ENCODE measurements at places on chromosomes 7 and 10. TPM values are rescaled to one million over a fixed set of nuclear protein-coding genes. Genes with fewer than 3 reads are reported as not detected.
A peak's percentile ranks its signal among the peaks of the same experiment; 100 is the strongest.

- peak; percentile 57 for DNase-seq
Measured at GRCh38 chr7:79453558-79454360, at the start of gene MAGI2. MAGI2 (minus strand) TSS chr7:79453667; CDS start chr7:79453320, 347 bp downstream.

DNA sequence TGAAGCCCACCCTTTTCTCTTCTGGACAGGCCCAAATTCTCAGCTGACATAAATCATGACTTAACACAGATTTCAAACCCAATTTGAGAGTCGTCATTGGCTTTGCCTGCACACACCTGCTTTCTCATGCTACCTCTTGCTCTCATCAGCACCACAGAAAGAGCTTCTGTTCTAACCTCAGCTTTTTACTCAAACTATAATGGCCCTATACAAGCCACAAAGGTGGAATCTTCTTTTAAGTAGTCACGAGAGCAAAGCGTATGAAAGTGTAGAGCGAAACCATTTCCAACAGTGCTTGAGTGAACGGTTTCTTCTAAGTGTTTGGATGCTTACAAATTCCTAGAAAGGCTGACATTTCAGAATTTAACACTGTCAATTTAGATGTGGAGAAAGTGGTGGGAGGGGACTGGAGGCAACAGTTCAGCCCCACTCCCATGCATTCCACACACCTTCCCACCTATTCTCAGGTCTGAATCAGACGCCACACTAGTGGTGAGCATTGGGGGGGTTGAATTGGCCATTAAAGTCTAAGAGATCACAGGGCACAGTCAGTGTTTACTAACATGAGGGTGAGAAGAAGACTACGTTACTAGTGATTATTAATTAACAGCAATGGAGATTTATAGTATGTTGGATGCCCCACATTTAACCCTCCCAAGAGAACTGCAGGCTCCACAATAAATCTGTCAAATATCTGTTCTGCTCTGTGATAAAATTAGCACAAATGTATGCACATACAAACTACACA lies 114.0 kb downstream of the PRKCQ start:
- DNase-seq = no peak

DNA sequence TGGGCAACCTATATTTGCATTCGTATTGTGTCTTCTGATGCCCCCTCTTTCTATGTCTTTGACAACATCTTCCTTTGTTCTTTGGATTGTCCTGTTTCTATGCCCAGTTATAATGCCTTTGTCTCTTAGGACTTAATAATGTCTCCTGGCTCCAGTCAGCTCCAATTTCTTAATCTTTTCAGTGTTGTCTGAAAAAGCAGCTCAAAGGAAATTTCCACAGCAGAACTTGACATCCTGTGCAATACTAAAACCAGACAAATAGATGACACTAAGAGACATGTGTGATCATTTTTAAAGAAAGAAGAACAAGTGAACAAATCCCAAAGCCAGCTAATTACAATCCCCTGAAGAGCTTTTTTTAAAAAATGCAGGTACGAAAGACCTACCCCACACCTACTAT lies 47.7 kb upstream of the RNF148 start:
- DNase-seq = no peak

Gene IKZF1
- total RNA-seq = 23.5 TPM

- no peak for DNase-seq
Measured at GRCh38 chr10:5882961-5883360, 6.7 kb downstream of the ANKRD16 start.

Gene CCNY
- 49.5 TPM for total RNA-seq

- DNase-seq = no peak
Measured at GRCh38 chr10:58651742-58652141, 139.1 kb downstream of the BICC1 start.

GRCh38 chr7:37109016-37109683 lies 339.5 kb downstream of the ELMO1 start:
- no peak for DNase-seq

Gene VSTM4
- total RNA-seq = 20.3 TPM

Gene FAM13C
- total RNA-seq = 15.6 TPM

- DNase-seq = no peak
Measured at GRCh38 chr10:127853868-127854768, 38.6 kb downstream of the CLRN3 start.

- no peak for DNase-seq
Measured at GRCh38 chr7:44461387-44461786, 29.1 kb downstream of the NUDCD3 start.

DNA sequence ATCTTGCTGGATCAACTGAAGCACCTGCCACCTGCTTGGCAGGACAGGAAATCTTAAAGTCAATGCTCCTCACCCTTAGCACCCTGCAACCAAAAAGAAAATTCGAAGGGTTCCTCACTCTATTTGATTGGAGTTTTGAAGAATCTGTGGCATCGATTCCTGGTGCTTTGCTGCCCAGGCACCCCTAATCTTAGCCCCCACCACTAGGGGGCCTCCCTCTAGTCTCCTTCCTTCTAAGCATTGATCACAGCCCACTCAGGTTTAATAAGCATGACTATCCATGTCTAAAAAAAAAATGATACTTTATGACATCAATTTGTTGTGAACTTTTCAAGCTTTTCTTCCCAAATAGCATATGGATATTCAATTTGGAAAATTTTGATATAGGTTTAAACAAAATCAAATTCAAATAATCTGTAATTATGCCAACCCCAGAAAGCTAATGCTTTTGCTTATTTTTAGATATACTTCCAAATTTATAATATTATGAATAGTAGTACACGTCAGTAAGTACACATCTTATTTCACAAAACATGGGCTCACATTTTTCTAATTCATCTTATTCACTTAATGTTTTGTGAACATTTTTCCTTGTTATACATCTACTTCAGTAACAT lies 45.3 kb downstream of the NRG3 start:
- DNase-seq = no peak

- no peak for DNase-seq
Measured at GRCh38 chr10:131259535-131259934, 52.0 kb downstream of the TCERG1L start.

Gene TMEM213
- not detected for total RNA-seq

DNA sequence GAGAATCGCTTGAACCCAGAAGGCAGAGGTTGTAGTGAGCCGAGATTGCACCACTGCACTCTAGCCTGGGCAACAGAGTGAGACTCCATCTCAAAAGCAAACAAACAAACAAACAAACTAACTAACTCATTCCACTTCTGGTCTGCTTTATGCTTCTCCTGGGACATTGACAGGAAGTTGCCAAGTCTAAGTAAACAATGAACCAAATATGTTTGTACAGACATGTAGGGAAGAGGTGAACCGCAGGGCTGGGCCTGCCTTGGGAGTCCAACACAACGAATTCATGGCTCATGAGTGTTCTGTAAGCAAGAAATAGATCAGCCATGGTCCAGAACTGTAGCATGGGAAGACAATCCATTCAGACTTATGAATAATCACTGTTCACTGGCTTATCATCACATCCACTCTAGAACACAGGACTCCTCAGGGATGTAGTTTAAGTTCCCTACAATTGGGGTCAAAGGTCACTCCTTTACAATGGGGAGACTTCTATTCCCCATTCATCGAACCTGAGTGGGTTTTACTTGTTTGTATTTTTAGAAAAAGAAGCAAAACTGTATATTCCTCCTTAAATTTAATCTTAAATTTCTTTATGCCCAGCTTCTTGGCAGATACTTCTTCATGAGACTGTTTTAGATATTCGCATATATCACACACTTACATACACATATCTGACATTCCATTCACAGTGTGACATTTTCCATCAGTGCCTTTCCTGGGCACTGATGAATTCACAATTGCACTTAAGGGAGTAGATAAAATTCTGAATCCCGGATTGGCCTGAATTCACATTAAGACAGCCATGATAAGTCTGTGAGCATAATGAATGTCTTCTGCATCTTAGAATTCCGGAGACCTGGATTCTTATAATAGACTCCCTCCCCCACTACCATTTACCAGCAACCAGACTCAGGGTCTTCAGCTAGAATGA lies 159.1 kb upstream of the EEPD1 start:
- no peak for DNase-seq

Gene FAM131B
- total RNA-seq = 0.79 TPM

DNA sequence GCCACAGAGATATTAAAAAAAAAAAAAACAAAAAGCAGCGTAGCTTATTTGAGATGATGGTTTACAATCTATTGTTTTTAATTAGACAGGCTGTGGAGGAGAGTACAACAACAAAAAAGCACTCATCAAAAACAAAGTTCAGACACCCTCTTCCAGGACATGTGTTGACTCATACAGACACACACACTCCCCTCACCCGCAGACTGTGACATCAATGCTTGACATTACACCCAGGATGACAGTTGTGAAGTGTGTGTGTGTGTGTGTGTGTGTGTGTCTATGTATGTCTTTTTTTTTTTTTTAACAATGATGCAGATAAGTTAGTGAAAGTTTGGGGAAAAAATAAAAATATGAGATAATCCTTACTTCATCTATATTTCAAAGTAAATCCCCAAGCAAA lies 303.6 kb downstream of the GPAM start:
- no peak for DNase-seq

- no peak for DNase-seq
Measured at GRCh38 chr10:123146013-123146893, 1.7 kb upstream of the HMX2 start.

Gene CELF2
- total RNA-seq = 81.7 TPM

DNA sequence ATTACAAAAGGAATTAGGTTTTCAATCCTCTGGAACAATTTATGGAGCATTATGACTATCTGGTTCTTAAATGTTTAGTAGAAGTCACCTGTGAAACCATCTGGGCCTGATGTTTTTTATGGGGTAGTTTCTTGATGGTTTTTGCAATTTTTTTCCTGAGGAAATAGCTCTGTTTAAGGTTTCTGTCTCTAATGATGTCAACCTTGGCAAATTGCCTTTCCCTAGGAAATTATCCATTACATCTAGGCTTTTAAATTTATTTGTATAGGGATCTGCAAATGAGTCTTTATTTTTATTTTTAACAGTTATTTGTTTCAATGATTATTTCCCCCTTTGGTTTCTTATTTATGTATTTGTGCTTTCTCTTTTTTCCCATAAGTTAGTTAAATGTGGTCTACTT lies 222.8 kb downstream of the GALNT17 start:
- DNase-seq = no peak

GRCh38 chr7:27200761-27201579 lies 1.1 kb upstream of the HOXA13 start:
- no peak for DNase-seq

Gene CPA1
- 4.5 TPM for total RNA-seq

DNA sequence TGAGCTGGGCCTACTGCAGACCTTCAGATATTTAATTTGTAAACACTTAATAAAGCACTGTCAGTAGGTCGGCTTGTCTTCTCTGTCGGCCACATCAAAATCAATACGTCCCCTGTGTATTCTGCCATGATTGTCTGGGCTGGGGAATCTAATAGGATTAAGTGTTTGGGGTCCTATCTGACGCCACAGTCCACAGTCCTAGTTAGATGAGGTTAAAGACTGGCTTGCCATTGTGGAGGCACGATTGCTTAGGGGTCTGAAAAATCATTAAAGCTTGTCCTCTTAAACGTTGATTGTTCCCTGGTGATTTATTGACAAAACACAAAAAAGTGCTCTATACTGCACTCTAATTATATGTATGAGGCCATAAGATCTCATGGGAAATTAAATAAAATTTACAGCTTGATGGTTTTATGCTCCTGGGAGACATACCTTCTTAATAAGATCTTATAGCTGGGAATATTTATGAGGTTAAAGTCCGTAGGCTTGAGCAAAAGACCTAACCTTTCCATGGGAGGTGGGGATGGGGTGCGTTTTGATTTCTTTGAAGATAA lies 650.3 kb upstream of the GALNT17 start:
- DNase-seq = no peak

DNA sequence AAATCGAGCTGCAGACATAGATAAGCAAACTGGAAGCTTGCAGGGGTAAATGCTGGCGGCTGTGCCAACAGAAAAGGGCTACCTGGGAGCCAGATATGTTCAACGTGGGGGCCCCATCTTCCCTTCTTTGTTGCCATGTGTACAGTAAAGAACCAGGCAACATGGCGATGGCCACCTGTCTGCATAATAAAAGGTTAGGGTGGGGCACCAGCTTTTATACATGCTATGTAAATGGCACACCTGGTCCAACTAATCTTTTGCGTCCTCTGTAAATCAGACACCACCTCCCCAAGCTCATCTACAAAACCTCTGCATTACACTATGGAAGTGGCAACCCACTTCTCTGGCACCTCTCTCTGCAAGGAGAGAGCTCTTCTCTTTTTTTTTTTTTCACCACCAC lies 13.9 kb downstream of the BUD31 start:
- no peak for DNase-seq

DNA sequence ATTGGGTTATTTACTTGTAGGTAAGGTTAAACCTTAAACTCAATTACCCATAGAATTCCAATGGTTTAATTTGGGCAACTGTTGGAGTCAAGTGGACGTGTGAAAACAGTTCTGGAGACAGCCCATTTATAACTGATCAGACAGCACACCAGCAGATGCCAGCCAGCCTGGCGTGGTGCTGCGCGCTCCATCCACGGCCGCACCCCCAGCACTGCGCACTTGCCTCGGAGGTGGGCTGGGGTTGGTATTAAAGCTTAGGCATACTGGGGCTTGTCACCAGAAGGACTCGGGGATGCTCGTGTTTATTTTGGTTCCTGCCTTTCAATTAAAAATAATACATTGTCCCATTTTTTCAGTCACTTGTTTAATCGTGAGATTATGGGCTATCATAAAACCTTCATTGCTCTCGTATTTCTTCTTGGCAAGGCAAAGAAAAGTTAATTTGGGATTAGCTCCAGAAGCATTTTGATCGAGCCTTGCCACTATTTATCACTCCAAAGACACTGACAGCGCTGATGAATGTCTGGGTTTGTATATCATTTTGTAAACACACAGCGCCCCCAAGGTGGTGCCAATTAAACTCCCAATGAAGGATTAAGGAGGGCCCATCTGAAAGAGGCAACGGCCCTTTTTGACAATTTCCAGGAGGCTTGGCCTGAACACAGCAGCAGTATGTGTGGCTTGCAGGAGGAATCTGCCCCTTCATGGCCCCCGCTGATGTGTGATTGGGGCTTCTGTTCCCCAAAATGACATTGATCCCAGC lies 204.5 kb upstream of the CXCL12 start:
- no peak for DNase-seq

Gene HOXA2
- 1.6 TPM for total RNA-seq

GRCh38 chr10:113084031-113084430 lies 134.0 kb downstream of the TCF7L2 start:
- DNase-seq = no peak

Gene ITGA8
- 13.9 TPM for total RNA-seq

GRCh38 chr7:7566651-7567611 lies at the start of gene MIOS:
MIOS (plus strand) TSS chr7:7566884; CDS start chr7:7572476, 5,592 bp downstream.
- DNase-seq = peak; percentile 48

Measured in omental fat pad (tissue), 4 donors.